ENCODE measurements at places on chromosomes 3 and 15.

- no peak for DNase-seq
Measured at GRCh38 chr3:52775877-52776276, 1.5 kb upstream of the ITIH1 start.

DNA sequence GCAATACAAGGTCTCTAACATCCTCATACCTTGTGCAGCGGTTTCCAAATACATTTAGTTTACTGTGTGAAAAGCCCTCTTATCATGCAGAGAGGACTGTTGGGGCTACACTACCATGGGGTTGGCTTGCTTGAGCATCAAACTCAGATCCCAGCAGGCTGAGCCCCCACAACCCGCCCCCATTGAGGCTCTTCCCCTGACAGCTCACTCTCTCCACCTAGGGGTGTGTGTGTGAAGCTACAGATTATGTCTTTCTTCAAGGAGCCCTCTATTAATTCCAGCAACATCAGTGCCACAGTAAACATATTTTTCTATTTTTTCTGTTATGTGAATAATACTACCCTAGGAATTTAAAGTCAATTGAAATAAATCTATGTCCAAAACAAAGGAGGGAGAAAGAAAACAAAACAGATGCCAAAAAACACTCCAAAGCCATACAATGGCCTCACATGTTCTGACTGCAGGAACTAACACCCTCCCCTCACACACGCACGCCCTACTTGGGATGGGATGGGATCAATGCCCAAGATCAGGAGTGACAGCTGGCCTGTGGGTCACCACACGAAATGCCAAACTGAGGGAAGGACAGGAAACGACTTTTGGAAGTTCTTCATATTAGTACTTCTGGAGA is 14.7 kb downstream of the TM4SF4 start:
- DNase-seq: no peak

DNA sequence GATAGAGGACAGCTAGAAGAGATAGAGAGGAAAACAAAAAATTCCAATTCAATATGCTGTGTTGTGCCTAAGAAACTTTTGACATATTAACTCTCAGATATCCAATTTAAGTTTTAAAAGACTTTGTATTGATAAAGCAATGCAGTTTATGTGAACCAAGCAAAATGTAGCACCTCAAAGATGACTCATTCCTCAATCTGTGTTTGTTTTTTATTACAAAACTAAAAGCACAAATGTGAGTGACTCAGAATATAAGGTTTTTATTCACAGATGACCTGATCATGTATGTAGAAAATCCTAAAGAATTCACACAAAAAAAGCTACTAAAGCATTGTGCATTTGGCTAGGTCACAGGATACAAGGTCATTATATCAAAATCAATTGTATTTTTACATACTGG is 11.1 kb downstream of the HCLS1 start:
- DNase-seq: no peak

DNA sequence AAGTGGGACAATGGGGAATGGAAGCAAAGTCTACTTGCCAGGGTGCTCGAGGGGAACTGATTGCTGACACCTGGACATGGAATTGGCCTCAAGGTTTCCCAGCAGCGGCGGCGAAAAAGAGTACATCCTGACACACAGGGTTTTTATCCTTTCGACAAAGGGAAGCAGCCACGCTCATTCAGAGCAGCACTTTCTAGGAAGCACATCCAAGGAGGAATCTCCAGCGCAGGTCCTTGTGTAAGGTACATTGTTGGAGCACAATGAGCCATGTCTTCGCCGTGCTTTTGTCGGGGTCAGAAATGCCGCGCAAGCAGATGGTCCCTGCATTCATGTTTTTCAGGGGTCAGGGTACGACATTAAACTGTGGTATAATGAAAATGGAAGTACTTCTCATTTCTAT is 16.8 kb downstream of the CACNA1D start:
- DNase-seq: no peak

- DNase-seq: no peak
Measured at GRCh38 chr15:73540161-73540560, 93.0 kb downstream of the NPTN start.

GRCh38 chr3:54188176-54188791 is 65.9 kb downstream of the CACNA2D3 start:
- DNase-seq: peak; percentile 92

- DNase-seq: no peak
Measured at GRCh38 chr3:115165266-115165665, 18.2 kb upstream of the ZBTB20 start.

DNA sequence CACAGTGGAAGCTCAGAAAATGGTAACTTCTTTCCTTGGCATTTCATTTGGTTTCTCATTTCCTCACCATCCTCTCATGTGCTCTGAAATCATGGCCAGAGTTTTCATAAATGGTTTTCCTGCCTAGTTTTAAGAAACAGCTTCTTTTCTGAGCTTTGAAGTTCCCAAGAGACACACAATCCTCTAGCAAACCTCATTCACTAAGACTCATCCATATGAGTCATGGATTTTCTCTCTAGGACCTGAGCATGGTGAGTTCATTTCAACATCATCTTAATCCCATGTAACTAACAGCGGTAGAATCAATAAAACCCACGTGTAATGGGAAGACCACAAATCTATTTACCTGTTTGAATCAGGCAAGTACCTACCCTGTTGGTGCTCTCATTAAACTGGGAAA is 274.5 kb upstream of the LRTM1 start:
- no peak for DNase-seq

DNA sequence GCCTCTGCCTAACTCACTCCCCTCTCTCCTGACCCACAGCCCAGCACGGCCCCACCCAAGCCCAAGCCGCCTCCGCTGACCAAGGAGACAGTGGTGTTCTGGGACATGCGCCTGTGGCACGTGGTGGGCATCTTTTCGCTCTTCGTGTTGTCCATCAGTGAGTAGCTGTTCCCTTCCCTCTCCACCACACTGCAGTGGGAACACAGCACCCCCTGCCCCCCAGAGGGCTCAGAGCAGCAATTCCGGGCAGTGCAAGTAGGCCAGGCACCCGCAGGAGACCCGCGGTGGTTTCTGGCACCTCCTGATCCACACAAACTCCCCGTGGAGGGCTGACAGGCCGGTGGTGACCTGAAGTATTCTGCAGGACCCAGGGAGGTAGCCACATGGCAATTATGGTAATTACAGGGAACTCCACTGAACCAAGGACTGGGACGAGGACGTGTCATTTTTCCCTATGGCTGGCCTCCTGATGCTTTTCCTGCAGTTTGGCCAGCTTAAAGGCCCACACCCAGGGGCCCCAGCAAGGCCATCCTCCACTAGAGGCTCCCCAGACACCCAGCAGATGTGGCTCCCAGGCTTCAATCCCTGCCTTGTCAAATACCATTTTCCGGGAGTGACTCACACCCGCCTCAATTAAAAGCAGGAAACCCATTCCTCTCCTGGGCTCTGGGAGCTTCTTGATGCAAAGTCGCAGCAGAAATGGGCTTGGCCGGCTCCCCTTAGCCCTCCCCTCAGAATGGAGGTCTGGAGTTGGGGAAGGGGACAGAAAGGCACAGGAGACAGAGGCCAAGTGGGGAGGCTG is 4.8 kb downstream of the TMIE start:
- peak; percentile 64 for DNase-seq

DNA sequence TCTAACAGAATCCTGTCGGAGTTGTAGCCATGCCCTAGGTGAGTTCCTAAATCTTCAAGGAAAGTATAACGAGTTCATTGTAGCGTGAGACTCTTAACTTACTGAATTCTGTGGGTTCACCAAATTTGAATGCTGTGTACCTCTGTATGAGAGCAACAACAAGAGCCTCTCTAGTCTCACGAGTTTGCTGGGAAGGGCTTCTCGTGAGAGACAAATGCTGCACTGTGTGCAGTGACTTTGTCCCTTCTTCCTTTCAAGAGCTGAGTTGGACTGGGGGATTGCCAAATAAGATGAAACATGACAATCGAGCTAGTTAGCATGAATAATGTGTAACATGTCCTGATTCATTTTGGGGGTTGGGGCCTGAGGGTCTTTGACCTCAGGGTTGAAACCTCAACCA is 32.2 kb downstream of the KAT2B start:
- no peak for DNase-seq

GRCh38 chr15:38479756-38480155 is 25.8 kb downstream of the FAM98B start:
- DNase-seq: no peak

- no peak for DNase-seq
Measured at GRCh38 chr3:73573204-73573603, 51.5 kb downstream of the PDZRN3 start.

GRCh38 chr15:33567652-33568051 is 256.9 kb downstream of the RYR3 start:
- DNase-seq: no peak

- DNase-seq: no peak
Measured at GRCh38 chr3:25689226-25689625, 24.5 kb upstream of the TOP2B start.

GRCh38 chr3:196927571-196928453 is 14.5 kb downstream of the NCBP2 start:
- DNase-seq: no peak

All from kidney (tissue), 22 donors.